ENCODE measurements at places on chromosomes 2 and 18. TPM values are rescaled to one million over a fixed set of nuclear protein-coding genes. Genes with fewer than 3 reads are reported as not detected.

- peaks cover 4% of the 10 kb centered on the region for H3K27me3 ChIP-seq
- no peak overlapping the region for H3K4me3 ChIP-seq
Measured at GRCh38 chr2:176652300-176653182, 383.3 kb downstream of the MTX2 start.

GRCh38 chr2:166375195-166375735, 479 bp downstream of the SCN9A start:
- no peaks in the 10 kb centered on the region for H3K27me3 ChIP-seq
- H3K4me1 ChIP-seq: peaks cover 9% of the 10 kb centered on the region
- no peak overlapping the region for H3K27ac ChIP-seq

GRCh38 chr2:188902901-188903491, 71.2 kb upstream of the COL3A1 start:
- H3K27me3 ChIP-seq: no peaks in the 10 kb centered on the region
- no peaks in the 10 kb centered on the region for H3K36me3 ChIP-seq
- DNase-seq: no peak
- no peak overlapping the region for H3K27ac ChIP-seq

Gene APCDD1
- 39.6 TPM for total RNA-seq

Gene NT5C1B
- not detected for total RNA-seq

- H3K27ac ChIP-seq: no peak overlapping the region
- H3K27me3 ChIP-seq: no peaks in the 10 kb centered on the region
- H3K4me1 ChIP-seq: no peaks in the 10 kb centered on the region
- H3K4me3 ChIP-seq: no peak overlapping the region
- no peak for DNase-seq
Measured at GRCh38 chr2:110858993-110859701, 126.8 kb downstream of the ACOXL start.

DNA sequence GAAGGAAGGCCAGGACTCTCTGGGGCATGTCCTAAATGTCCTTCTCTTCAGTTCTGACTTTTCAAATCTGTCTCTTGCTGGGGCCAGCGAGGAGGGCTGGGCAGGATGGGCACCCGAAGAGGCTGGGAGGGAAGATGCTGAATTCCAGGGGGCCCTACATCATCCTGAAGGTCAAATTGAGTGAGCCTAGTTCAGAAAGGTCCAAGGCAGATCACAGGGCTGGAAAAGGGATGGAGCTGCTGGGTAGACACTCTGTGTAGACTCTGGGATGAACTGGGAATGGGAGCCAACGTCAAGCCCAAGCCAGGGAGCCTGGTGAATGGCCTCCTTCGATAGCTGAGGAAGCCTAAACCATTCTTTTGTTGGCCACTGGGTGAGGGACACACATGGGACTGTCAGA, 133.1 kb downstream of the MYCN start:
- DNase-seq: no peak
- no peak overlapping the region for H3K4me3 ChIP-seq
- H3K36me3 ChIP-seq: no peaks in the 10 kb centered on the region
- H3K27me3 ChIP-seq: no peaks in the 10 kb centered on the region
- H3K4me1 ChIP-seq: no peaks in the 10 kb centered on the region

Gene FRZB
- 46.9 TPM for total RNA-seq

Gene CPO
- total RNA-seq: 0.63 TPM

- no peak overlapping the region for H3K4me3 ChIP-seq
- H3K27me3 ChIP-seq: no peaks in the 10 kb centered on the region
- peaks cover 2% of the 10 kb centered on the region for H3K36me3 ChIP-seq
- DNase-seq: no peak
- H3K27ac ChIP-seq: no peak overlapping the region
Measured at GRCh38 chr2:7014174-7014640, 97.0 kb downstream of the RNF144A start.

Gene LINC00305
- total RNA-seq: not detected

DNA sequence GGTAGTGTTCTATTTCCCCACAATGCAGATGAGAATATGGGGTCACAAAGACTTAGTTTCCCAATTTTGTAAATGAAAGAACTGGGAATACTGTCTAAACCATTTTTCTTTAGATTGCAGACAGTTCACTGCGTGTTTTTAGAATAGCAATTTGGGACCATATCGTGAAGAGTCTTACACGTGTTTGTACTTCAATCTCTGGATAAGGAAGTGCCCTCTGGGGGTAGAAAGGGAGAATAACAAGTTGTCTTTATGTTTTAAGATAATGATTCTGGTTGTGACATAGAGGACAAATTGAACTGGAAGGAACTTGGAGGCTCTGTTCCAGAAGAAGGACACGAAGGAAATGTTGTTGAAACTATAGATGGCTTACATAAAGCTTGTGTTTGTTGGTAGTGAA, 457.7 kb downstream of the CBLN2 start:
- no peaks in the 10 kb centered on the region for H3K36me3 ChIP-seq
- H3K27me3 ChIP-seq: no peaks in the 10 kb centered on the region
- DNase-seq: no peak
- H3K27ac ChIP-seq: no peak overlapping the region
- H3K4me3 ChIP-seq: no peak overlapping the region

Gene IL1A
- total RNA-seq: not detected

DNA sequence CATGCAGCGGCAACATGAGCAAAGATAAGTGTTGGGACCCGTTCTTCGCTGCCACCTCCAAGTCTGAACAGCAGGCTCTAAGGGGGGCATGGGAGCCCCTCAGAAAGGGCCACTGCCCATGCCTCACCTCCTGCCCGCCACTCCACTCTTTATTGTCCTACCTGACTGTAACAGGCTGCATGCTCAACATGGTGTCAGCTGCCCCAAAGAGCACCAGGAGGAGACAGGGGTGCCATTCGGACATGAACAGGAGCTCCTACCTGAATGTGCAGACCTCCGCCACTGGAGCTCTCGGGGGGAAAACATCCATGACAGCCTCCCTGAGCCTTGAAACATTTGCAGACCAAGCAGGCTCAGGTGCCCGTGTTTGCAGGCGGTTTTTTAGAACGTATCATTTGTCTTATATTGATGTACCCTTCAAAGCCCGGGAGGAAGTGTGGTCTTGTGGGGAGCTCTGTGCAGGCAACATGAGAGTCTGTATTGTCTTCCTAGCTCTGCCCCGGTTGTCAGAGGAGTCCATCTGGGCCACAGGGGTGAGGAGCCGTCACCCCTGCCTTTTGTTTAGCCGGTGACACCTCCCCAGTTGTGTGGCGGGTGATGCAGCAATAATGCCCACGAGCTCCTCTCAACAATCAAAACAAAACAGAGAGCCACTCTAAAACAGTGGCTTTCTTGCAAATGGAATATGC, 35.1 kb upstream of the CD8A start:
- no peaks in the 10 kb centered on the region for H3K4me1 ChIP-seq
- no peak overlapping the region for H3K27ac ChIP-seq
- DNase-seq: peak; percentile 91

DNA sequence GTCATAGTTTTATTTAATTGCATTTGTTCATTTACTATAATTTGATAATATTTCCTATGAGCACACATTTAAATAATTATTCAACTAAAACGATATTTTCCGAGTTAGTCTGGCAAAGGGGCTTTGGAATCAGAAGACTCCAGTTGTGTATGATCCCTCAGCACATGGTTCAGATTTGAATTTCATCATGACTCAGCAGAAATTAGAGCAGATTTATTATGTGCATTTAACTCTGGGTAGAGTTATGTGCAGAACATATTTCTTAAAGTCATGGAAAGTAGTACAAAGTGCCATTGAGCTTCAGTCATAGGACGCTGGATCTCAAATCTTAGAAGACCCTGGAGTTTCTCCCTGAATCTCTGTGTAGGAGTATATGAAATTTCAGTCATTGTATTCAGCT, 106.7 kb downstream of the ADCYAP1 start:
- peaks cover 30% of the 10 kb centered on the region for H3K4me1 ChIP-seq
- H3K4me3 ChIP-seq: no peak overlapping the region
- H3K36me3 ChIP-seq: no peaks in the 10 kb centered on the region
- DNase-seq: no peak
- H3K27me3 ChIP-seq: no peaks in the 10 kb centered on the region

- H3K27ac ChIP-seq: no peak overlapping the region
- no peaks in the 10 kb centered on the region for H3K27me3 ChIP-seq
- no peak for DNase-seq
- H3K36me3 ChIP-seq: peaks cover 10% of the 10 kb centered on the region
- H3K4me3 ChIP-seq: no peak overlapping the region
Measured at GRCh38 chr2:70255637-70256314, 2.2 kb upstream of the PCYOX1 start.

DNA sequence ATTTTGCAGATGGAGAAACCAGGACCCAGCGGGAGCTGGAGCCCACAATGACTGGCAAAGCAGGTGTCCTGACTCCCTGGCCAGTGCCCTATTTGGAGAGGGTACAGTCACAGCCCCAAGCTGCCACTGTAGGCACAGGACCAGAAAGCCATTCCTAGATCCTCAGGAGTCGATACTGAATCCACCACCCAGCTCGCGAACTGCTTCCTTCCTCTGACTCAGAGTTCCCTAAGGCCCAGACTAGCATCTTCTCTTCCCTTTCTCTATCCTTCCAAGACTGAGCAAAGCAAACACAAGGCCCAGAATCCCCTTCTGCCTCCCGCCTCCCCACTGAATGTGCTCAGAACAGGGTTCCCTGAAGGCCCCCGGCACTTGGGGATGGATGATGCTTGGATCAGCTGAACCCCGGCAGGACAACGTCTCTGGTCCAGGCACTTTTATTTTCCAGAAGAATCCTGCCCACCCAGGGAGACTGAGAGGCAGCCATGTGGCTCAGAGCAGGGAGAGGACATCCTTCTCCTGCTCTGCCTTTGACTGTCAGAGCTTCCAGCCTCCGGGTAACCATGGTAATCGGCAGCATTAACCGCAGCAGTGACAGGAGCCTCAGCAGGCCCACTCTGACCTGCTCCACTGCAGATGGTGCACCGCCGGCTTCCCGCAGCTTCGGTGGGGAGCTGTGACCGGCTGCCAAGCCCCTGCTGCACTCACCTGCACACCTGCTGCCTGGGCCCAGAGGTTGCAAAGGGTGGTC, 34.8 kb upstream of the KLHL29 start:
- no peaks in the 10 kb centered on the region for H3K36me3 ChIP-seq
- H3K4me1 ChIP-seq: peaks cover 3% of the 10 kb centered on the region
- H3K27me3 ChIP-seq: no peaks in the 10 kb centered on the region
- DNase-seq: no peak

DNA sequence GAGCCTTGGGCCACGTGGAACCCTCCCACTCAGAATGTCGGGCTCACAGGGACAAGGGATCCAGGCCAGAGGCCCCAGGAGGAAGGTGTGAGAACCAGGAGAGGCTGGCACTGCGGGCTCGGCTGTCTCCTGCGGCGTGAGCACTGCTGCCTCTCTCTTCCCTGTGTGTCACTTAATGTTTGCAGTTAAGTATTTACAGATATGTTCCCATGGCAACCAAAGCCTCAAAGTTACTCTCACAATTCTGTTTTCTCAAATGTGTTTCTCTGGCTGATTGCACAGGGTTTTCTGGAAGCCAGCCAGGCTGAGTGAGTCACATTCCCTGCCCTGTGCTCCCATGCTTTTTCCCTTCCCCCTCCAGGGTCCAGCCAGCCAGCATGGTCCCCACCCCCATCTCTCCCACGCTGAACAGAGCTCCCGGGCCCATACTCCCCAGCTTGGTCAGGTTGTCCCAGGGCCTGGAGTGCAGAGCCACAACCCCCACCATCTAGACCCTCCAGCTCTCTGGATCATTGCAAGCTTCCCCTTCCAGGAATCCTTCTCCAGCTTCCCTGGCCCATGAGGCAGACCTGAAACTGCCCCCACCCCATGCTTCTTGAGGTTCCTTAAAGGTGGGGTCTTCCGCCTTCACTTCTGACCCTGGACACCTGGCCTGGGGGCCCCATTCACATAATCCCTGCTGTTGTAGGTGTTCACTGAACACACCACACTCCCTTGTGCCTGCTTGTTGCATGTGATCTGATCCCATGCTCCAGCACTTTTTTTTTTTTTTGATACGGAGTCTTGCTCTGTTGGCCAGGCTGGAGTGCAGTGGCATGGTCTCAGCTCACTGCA, 265.9 kb downstream of the CELF4 start:
- H3K4me1 ChIP-seq: peaks cover 11% of the 10 kb centered on the region
- DNase-seq: no peak
- H3K27ac ChIP-seq: no peak overlapping the region
- no peaks in the 10 kb centered on the region for H3K27me3 ChIP-seq
- H3K4me3 ChIP-seq: no peak overlapping the region
- no peaks in the 10 kb centered on the region for H3K36me3 ChIP-seq

Gene DSEL
- total RNA-seq: 10.0 TPM

DNA sequence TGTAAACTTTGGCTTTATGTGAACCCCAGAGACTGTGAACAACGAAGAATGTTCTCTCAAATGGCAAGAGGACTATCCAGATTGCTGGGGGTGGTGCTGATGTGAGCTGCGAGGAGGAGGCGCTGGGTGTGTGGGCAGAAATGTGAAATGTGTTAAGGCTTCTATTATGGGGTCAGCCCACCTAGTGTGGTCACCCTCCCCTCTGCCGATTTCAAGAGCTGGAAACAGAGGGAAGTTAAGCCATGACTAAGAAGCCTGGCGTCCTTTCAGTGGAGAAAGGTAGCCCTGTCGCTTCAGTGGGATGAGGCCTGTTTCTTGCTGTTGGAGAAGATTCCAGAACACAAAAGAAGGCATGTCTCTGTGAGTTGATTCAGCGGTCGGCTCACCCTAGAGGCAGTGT, 89.0 kb upstream of the KCTD1 start:
- H3K4me3 ChIP-seq: no peak overlapping the region
- H3K27me3 ChIP-seq: no peaks in the 10 kb centered on the region
- H3K36me3 ChIP-seq: no peaks in the 10 kb centered on the region
- no peaks in the 10 kb centered on the region for H3K4me1 ChIP-seq
- DNase-seq: peak; percentile 60

DNA sequence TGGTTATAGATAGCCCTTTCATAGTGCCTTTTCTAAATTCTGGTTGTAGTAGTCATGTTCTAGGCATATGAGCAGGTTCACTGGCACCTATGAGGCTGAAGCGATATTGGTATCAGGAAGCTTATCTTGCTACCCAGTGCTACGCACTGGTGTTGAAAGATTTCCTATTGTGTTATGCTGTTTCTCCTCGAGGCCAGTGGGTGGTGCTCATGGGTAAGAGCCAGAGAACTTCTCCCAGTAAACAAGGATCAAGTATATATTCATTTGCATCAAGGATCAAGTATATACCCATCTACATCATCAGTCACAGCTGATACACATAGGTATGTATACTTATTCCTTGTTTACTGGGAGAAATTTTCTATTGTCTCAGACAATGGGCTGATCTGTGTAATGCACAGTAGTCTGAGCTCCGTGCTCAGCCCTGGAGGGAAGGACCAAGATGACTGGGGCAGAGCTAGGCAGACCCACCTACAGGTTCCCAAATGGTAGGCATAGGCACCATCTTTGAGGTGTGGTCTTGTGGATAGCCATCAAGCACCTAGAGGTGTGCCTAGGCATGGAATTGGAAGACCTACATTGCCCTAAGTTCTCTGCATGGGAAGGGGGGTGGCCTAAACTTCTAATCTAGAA, 101.2 kb upstream of the GALNT13 start:
- H3K36me3 ChIP-seq: no peaks in the 10 kb centered on the region
- no peak for DNase-seq
- no peaks in the 10 kb centered on the region for H3K4me1 ChIP-seq
- H3K27me3 ChIP-seq: no peaks in the 10 kb centered on the region
- no peak overlapping the region for H3K4me3 ChIP-seq
- H3K27ac ChIP-seq: no peak overlapping the region

- H3K36me3 ChIP-seq: no peaks in the 10 kb centered on the region
- no peaks in the 10 kb centered on the region for H3K4me1 ChIP-seq
- no peak for DNase-seq
Measured at GRCh38 chr2:210606001-210606400, 49.6 kb downstream of the CPS1 start.

Gene CHPF
- total RNA-seq: 67.5 TPM

Gene ALPI
- not detected for total RNA-seq

Gene DCC
- 0.46 TPM for total RNA-seq

Gene TRIM43
- total RNA-seq: not detected

- no peak for DNase-seq
- H3K4me3 ChIP-seq: no peak overlapping the region
- H3K27ac ChIP-seq: no peak overlapping the region
Measured at GRCh38 chr2:37555457-37555856, 116.0 kb downstream of the CDC42EP3 start.
